NCI-H1694 treated with DMSO at 0.1 percent for 48 hours (cell line): ENCODE measurements at places on chromosomes 3 and 15.
A peak's percentile ranks its signal among the peaks of the same experiment; 100 is the strongest.

GRCh38 chr15:28023422-28023821 is 75.7 kb downstream of the OCA2 start:
- DNase-seq: no peak

DNA sequence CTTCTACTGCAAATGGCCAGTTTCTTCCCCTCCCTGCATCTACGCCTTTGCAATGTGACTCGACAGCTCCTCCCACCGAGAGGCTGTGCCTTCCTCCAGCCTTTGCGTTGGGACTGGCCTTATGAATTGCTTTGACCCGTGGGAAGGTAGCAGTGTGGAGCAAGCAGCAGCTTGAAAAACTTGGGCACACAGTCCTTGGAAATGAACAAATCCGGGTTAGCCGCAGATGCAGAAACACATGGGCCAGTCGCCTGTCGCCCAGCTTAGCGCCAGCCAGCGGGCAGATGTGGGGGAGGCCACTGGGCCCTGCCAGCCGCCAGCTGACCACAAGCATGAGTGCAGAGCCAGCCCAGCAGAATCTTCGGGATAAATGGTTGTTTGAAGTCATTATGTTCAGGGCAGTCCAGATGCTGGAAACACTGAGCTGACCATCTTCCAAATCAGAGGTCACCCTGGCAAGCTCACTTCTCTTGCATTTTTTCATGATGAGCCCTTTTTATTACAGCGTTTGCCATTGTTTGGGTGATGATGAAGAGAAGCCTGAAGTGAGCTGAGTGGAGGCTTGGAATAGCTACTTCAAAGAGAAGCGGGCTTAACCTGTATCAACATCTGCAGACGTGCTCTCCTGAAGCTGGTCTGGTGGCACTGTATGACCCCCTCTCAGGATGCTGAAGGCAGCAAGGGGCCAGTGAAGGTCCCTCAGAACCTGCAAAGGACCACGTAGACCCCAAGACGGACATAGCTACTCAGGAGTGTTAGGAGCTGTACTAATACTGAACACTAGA is 9.8 kb downstream of the SELENOS start:
- DNase-seq: no peak

GRCh38 chr3:127688416-127689265 is 15.9 kb downstream of the ABTB1 start:
- peak; percentile 64 for DNase-seq

GRCh38 chr3:49650637-49651036 is 23.5 kb upstream of the APEH start:
- DNase-seq: no peak

GRCh38 chr3:120407508-120408287 is 43.1 kb downstream of the FSTL1 start:
- DNase-seq: no peak

DNA sequence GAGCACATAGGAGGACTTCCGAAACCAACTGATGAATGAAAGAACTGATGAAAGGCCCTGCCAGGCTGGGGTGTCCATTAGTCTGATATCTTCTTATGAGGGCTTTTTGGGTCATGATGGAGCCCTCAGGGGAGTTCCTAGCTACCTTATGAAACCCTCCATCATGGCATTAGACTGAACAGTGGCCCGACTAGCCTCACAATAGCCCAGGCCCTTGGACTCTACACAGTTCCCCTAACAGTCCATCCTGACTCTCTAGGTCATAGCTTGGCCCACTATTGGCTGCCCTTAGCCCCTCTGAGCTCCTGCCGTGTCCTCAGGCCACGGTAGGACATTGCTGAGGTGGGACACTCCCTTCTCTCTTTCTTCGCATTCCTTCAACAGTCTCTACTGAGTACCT is 365.9 kb downstream of the CACNA2D3 start:
- DNase-seq: no peak

GRCh38 chr15:92603278-92603677 is 52.3 kb downstream of the FAM174B start:
- no peak for DNase-seq

DNA sequence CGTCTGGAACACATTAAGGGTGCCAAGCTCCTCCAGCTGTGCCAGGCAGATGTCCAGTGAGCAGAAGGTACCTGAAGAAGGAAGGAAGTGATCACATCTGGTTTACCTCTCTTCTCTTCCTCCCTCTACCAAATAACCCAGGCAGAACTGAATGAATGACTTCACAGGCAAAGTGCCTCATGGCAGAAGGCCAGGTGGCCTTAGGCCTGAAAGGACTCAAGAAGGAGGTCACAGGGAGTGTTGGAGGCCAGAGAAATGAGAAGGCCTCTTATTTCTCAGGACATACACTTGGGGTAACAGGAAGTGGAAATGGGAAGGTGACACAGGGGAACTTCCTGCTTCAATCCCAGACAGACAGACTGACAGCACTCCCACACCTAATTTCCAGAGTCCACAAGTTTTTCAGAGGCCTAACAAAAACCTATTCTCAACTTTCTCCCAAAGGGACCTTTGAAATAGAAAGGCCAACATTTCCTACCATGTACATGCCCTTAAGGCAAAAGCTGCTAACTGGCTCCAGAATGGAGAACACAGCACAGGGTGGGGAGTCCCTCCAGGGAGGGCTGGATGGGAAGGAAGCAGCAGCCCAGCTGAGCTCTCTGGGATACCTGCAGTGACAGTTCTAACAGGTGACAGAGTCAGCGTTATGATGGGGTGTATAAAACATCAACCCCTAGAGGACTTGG is 17.6 kb upstream of the SIN3A start:
- DNase-seq: no peak

DNA sequence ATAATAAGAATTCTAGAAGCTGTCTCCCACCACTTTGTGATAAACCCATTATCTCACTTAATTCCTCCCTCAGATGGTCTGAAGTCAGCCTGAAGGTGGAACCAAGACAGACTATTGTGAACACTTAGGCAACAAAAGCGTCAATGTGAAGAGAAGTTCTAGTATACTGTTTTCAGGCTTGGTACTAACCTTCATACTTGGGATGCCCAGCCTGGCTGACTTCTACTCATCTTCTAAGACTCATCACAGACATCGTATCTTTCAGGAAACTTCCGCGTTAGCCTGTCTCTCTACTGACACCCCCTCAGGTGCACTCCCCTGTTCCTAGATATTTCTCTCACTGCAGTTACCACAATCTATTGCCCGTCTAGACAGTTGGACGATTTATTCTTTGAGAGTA is 201.2 kb downstream of the SATB1 start:
- no peak for DNase-seq

- no peak for DNase-seq
Observed at GRCh38 chr15:91445695-91446228, 345.7 kb downstream of the SV2B start.

DNA sequence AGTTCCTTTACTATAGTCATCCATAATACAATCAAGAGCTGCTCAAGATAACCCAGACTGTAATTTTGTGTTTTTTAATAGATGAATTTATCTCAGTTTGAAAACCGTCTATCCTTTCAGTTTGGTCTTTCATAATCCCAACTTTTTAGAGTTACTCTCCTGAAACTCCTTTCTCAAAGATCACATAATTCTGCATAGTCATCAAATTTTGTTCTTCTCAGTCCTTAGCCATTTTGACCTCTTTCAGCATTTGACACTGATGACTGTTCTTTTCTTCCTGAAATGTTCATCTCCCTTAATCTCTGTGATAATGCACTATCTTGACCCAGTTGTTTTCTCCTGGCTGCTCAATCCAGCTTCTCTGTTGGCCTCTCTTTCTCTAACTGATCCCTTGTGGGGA is 47.5 kb upstream of the RAD51 start:
- DNase-seq: no peak

GRCh38 chr15:43934480-43934879 is 107.7 kb downstream of the WDR76 start:
- no peak for DNase-seq

DNA sequence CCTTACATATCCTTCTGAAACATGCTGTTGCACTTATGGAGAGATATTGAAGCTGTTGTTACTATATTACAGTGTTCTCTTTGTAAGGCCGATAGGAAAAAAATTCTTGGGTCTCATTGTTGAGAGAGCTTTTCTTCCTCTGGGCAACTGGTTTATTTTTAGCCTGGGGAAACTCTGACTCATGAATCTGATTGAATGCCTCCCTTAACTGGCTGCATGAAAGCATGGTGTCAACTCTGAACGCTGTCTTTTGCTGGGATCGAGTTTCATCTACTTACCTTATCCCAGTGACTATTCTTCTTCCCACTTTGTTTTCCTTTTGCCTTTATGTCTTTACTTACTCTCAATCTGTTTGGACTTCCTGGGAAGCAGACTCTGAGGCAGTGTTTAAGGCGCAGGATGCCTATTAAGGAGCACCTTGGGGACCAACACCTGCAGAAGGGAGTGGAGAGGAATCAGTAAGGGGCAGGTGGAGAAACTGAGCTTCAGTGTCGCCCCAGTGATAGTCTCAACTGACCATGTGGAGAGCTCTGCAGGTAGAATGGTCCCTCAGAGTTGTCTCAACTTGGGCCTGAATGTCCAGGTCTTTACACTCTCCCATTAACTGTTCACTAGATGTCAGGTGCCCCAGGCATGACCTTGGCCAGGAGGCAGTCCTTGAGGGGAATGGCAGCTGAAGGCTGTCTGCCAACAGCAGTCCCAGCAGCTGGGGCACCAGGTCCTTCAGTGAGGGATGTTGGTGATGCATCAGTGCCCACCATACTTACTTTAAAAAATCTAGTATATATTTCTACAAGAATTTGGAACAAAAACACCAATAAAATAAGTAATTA is 88.9 kb upstream of the CCNL1 start:
- DNase-seq: no peak

GRCh38 chr3:46896386-46896785 is 18.9 kb downstream of the PTH1R start:
- DNase-seq: no peak

GRCh38 chr15:80456517-80457492 is 52.6 kb downstream of the ARNT2 start:
- DNase-seq: no peak

- DNase-seq: no peak
Observed at GRCh38 chr15:53320816-53321215, 438.6 kb downstream of the WDR72 start.

DNA sequence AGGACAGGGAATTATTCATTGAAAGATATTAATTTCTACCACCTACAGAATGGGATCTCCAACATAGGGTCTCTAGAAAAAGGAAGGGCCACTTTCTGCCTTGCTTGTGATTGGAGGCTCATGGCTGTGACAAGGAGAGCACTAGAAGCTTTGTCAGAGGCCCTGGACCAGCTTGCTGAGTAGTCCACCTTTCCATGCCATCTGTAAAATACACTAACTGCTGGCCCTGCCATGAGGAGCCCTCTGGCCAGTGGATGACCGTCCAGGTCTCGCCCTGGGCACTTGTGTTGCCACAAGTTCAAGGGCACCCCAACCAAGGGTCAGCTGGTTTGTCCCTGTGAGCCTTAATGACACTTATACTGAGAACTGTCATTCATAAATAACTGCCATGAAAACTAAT is 1.6 kb upstream of the SYNM start:
- DNase-seq: no peak

GRCh38 chr3:185316740-185317412 is 46.1 kb upstream of the MAP3K13 start:
- no peak for DNase-seq

GRCh38 chr15:63528138-63528659 is 23.8 kb downstream of the USP3 start:
- DNase-seq: no peak

DNA sequence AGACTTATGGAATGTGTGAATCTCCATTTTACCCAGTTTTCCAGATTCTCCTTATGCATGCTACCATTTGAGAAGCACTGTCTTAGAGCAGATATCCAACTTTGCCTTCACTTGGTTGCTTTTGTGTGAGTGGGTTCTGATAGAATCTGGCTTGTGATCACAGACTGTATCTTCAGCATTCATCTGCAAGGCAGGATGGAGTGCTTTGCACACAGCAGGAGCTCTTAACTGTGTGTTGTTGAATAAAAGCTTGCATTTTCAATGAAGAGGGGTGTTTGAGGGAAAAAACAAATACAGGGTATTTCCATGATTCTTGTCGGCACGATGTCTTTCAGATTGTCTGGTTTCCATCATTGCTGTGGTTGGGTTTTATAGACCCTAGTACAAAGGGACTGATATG is 24.4 kb downstream of the IL1RAP start:
- no peak for DNase-seq

DNA sequence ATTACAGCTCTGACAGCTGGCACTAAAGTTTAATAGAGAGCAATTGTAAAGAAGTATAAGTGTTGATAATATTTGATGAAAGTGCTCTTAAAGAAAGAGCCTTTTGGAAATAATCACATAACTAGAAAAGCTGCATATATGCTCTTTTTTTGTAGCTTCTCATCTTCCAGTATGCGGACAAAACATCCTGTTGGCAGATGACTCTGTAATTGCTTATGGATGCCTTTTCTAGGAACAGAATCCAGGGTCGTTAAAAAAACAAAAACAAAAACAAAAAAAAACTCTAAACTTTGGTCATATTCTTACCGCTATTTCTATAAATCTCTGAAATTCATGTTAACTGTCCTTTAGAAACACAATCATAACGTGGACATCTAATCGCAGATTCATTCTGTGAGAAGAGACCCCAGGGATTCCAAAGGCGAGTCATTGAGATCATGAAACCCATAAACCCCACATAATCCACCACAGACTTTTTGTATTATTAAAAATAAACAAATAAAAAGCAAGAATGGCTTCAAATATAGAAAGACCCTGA is 109.8 kb downstream of the EPHA3 start:
- no peak for DNase-seq

GRCh38 chr3:153110041-153110440 is 52.0 kb upstream of the RAP2B start:
- no peak for DNase-seq

GRCh38 chr3:174547801-174548435 is 311.2 kb upstream of the NAALADL2 start:
- no peak for DNase-seq

GRCh38 chr3:43435706-43436105 is 149.4 kb downstream of the SNRK start:
- DNase-seq: no peak

- DNase-seq: no peak
Observed at GRCh38 chr3:194974468-194975135, 288.9 kb downstream of the FAM43A start.

DNA sequence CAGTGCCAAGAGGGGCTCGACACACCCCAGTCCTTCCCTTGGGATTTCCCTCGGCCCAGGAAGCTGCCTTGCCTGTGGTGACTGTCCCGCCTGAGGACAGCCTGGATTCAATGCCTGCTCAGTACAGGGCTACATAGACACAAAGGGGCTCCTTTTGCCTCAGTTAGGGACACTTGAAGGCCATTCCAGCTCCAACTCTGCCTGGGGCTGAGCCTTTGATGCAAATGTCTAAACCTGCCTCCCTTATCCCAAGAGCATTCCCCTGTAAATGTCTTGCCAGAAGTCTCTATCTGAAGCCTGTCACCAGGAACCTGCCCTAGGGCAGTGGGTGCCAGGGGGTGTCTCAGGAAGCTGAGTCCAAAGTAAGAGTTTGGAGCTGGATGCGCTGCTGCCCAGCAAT is 19.3 kb upstream of the LYSMD4 start:
- DNase-seq: no peak

DNA sequence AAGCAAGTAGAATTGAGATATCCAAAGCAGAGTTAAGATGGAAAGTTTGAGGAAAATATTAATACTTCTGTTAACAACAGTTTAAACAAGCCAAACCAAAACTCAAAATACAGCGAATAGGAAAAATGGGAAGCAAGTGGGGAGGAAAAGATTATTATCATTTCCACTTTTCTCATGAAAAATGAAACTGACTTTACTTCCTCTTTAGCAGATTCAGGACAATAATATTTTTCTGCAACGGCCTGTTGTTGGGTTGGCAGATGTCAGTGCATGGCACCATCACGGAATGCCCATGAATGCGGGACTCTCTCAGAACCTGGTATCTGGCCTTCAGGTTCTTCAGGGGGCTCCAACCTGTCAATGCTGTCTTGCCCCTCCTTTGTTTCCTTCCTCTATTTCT is 11.1 kb downstream of the ANKUB1 start:
- no peak for DNase-seq
